ENCODE measurements at places on chromosomes 4 and X.

- no peak for DNase-seq
Measured at GRCh38 chr4:123418351-123418931, 21.8 kb downstream of the SPRY1 start.

- no peak for DNase-seq
Measured at GRCh38 chrX:16137416-16138107, 14.2 kb downstream of the GRPR start.

DNA sequence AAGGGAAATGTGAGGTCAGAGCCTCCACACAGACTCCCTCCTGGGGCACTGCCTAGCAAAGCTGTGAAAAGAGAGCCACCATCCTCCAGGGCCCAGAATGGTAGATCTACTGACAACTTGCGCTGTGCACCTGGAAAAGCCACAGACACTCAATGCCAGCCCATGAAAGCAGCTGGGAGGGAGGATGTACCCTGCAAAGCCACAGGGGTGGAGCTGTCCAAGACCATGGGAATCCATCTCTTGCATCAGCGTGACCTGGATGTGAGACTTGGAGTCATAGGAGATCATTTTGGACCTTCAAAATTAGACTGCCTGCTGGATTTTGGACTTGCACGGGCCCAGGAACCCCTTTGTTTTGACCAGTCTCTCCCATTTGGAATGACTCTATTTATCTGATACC lies 22.8 kb downstream of the CDKN2AIP start:
- DNase-seq: no peak

DNA sequence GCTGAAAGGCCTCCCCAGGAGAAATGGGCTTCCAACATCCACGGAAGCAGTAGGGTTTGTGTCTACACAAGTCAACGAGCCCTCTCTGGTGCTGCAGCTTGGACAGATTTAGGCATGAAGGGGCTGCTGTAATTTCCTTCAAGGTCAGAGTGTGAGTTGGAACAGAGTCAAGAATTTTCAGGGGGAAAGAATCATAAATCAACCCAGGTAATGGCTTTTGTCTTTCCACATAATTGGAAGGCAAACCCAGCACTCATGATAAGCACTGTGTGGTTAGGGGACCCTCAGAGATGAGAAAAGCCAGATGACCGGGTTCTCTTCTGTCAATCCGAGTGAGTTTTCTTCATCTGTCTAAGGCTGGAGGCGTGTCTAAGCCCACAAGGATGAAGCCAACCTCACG lies 78.6 kb upstream of the MXRA5 start:
- no peak for DNase-seq

DNA sequence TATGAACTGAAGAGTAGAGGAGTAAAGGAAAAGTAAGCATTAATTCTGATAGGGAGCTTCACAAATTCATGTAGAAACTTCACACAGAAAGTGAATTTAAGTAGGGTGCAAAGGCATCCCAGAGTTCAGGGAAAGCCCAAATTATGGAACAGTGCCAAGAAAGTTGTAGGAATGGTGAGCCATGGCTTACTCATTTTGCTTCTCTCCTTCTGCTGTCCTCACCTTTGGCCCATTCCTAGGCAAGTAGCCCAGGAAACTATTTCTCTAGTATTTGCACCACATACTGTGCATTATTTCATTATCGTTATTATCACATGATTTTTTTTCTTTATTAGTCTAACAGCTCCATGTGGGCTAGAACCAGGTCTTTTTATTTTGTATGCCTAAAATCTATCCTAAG lies 34.9 kb upstream of the IL1RAPL1 start:
- no peak for DNase-seq

DNA sequence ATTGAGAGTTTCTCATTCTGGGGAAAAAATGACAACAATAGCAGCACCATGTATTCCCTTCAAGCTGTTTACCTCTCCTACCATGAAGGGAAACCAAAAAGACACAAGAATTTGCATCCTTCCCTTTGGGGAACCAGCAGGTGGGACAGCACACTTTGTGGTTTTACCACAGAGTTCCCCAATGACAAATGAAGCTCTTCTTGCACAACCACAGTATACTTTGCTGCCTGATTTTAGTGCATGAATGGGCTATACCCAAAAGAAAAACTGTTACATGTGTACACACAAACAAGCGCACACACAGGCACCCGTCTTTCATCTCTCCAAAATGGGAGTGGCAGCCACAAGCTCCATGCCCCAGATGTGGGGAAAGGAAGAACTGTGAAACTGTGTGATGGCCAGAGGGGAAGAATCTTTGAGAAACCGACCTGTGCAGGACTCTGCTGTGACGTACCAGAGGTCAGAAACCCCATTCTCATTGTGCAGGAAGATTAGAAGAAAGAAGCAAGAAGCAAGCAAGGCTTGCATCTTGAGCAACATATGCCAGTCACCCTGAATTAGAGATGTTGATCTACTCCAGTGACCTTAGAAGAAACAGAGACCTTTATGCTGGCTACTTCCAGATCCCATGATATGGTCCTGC lies 2.7 kb upstream of the MAML3 start:
- peak; percentile 20 for DNase-seq

DNA sequence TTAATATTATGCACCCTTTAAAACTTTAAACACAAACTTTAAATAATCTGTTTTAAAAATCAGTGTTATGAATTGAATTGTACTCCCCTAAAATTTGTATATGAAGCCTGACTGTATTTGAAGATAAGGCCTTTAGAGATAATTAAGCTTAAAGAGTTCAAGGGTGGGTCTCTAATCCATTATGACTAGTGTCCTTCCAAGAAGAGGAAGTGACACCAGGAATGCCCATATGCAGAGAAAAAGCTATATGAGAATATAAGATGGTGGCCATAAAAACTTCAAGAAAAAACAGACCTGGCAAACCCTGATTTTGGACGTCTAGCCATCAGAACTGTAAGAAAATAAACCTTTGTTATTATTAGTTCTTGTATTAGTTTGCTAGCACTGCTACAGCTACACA lies 29.0 kb downstream of the UGT2A2 start:
- no peak for DNase-seq

DNA sequence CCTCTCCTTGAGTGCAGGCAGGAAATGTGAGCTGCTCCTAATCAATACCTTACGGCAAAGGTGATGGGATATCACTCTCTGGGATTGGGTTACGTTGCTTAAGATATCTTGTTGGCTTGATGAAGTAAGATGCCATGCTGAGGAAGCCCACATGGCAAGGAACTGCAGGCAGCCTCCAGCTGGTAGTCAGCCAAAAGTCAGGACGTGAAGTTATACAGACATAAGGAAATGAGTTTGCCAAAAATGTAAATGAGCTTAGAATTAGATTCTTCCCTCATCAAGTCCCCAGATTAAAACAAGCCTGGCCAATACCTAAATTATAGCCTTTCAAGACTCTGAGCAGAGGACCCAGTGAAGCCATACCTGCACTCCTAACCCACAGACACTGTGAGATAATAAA lies 155.0 kb downstream of the QDPR start:
- DNase-seq: no peak

GRCh38 chr4:77454858-77455257 lies 150.8 kb upstream of the CXCL13 start:
- no peak for DNase-seq

GRCh38 chrX:101785142-101785541 lies 125.5 kb upstream of the ARMCX2 start:
- no peak for DNase-seq

DNA sequence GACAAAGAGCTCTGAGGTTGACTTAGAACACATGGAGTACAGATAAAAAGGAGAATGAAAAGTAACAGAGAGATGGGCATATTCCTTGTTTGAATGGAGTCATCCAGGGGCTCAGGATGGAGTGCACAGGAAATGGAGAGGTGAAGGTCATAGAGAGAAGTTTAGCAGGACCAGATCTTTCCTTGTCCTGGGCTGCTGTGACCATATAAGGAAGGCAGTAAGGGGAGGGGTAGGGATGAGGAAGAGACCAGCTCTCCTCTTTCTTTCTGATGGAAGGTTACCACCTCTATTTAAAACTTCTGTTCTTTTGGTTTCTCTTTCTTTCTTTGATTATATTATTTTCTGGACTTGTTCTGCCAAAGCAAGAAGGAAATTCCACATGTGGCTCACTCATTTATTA lies 27.0 kb downstream of the AR start:
- no peak for DNase-seq

GRCh38 chr4:92988301-92988700 lies 684.5 kb downstream of the GRID2 start:
- no peak for DNase-seq

GRCh38 chr4:3708103-3708510 lies 58.1 kb upstream of the ADRA2C start:
- DNase-seq: no peak

GRCh38 chr4:147326591-147326990 lies 154.3 kb upstream of the EDNRA start:
- no peak for DNase-seq

GRCh38 chrX:53080628-53081580 lies 1.3 kb upstream of the TSPYL2 start:
- peak; percentile 35 for DNase-seq

DNA sequence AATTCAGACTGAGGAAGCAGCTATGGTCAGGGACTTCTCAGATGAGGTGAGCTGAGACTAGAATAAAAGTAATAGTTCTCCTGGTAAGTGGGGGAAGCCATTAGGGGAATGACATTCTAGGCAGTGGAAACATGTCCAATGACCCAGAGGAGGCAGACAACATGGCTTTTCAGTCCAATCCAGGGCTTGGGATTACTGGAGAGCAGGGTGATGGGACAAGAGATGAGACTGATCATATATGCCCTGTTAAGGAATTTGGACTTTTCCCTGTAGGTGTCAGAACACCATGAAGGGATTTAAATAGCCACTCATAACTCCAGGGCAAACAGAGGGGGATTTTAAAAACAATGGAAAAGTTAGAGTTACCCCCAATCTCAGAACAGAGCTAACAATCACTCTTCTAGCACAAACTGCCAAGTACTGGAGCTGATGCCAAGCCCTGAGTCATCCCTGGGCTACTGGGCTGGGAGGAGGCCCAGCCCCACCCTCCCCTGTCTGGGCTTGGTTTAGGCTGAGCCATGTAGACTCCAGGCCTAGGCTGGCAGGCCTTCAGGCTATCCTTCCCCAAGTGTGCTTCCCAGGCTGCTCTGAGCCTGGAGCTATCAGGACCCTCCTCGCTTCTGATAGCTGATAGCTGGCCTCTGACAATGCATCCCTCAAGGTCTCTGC lies 22.7 kb upstream of the MSN start:
- DNase-seq: no peak

DNA sequence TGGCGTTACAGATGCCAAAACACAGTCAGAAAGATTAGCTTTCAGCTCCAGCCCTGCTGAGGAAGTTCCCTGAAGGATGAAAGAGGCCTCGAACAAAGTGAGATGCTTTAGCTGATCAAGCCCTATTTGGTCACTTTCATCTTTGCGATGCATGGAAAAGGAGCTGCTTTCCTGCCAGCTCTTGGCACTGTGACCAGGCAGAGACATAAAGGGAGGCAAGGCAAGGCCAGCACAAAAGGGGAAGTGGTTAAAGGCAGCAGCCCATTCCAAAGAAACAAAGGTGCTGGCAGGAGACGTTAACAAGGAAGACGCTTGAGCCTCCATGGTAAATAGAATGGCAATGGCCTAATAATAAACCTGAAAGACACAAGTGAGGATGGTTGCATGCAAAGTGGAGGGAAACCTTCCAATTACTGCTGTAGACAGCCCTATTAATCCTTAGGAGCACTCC lies 617.1 kb upstream of the INTU start:
- DNase-seq: no peak

DNA sequence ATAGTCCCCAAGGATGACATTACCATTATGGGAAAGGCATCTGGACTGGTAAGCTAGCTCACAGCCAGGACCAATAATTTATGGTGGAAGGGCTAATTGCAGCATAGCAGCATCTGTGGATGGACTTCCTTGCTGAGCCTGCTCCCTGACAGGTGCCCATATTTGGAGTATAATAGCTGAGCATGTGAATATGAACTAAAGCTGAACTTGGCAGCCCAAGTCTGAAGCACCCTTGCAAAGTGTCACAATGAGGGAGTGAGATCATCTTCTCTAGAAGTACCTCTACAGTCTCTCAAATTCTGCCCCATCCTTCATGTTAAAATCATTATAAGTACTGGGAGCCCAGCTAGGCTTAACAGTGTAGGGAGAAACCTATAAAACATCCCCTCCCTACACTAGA lies 128.2 kb upstream of the INPP4B start:
- DNase-seq: no peak

GRCh38 chrX:29617725-29618124 lies 597.6 kb upstream of the MAGEB2 start:
- DNase-seq: no peak

DNA sequence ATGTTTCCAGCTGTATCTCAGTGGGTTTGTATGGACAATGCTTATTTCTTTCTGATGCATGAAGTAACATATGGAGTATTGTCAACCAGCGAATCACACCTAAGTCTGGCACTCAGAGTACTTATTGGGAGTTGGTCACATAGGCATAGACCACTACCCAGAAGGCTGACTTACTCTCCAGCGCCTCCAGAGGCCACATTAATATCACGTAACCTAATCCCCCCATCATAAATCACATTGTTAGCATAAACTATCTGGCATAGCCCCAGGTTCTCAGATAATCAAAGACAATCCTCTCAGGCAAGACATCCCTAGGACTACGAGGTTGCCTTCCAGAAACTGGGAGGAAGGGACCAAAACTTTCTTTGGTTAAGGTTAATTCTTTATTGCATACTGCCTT lies 560.5 kb upstream of the PABPC4L start:
- DNase-seq: no peak

DNA sequence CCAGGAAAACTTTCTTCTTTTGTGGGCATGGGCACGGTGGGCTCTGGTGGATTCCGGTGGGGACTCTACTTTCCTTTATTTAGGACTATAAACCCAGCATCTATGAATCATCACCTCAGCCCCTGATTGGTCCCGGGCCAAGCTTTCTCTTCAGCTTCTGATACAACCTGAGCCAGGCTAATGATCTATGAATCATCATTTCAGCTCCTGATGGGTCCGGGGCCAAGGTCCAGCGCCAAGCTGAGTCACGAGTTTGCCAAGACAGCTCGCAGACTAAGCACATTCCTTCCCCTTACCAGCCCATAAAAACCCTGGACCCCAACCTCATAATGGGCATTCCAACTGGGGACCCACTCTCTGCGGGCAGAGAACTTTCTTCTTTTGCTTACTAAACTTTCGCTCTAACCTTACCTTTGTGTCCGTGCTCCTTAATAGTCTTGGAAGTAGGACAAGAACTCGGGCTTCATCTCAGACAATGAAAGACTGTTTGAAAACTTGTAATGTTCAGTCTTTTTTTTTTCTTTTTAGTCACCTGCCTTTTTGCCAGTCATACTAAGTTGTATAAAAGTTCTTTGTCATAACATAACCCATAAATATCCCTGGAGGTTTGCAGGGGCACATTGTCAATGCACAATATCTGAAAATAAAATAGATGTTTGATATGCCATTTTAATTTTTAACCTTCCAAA lies 904.9 kb upstream of the EPHA5 start:
- DNase-seq: no peak

DNA sequence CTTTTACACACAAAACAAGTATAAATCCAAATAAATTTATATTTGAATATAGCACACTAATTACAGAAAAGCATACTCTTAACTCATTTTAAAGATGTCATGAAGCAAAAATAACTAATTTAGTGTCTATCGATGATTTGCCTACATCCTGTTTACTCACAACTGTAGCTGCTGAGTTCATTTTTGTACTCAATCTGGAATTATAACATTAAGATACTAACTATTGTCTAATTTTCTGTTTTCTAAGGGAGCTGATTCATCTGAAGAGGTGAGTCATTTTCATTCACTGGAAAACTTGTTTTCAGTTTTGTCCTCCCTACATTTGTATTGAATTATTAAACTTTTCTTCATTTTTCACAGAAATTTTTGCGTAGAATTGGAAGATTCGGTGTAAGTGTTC lies 3.7 kb downstream of the STATH start:
- DNase-seq: no peak
